Lung microvascular endothelial cell (primary cell): ENCODE measurements at places on chromosomes 16 and 17. TPM values are rescaled to one million over a fixed set of nuclear protein-coding genes. Genes with fewer than 3 reads are reported as not detected.

KPNA2 gene
- total RNA-seq: 47.4 and 70.4 TPM in 2 replicates

CXCL16 gene
- total RNA-seq: 1.1 and 1.6 TPM in 2 replicates

VPS9D1 gene
- total RNA-seq: 4.1 and 4.4 TPM in 2 replicates

PRDM7 gene
- not detected in 2 replicates for total RNA-seq

KAT7 gene
- total RNA-seq: 21.4 and 22.0 TPM in 2 replicates

KRT14 gene
- total RNA-seq: not detected in 2 replicates

THOC6 gene
- total RNA-seq: 17.2 and 18.3 TPM in 2 replicates

CDT1 gene
- 1.8 and 3.7 TPM in 2 replicates for total RNA-seq
